ENCODE measurements at places on chromosomes 2 and 18.
A peak's percentile ranks its signal among the peaks of the same experiment; 100 is the strongest.

- no peak for DNase-seq
Observed at GRCh38 chr2:166413255-166413654, 37.5 kb upstream of the SCN9A start.

DNA sequence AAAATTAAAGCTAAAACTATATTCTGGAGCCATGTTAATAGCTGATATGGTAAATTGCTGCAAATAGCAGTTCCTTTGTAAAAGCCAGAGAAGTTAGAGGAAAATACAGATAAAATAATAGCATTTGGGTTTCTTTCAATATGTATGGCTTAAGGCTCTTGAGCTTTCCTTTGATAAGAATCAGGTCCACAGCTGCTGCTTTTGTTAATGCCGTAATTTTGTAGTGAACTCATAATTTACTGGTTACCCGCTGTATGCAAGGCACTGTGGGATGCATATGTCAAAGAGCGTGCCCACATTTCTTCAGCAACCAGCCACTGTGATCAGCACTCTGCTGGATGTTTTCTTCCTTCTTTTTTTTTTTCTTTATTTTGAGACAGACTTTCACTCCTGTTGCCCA is 79.1 kb downstream of the MOGAT1 start:
- DNase-seq: no peak

DNA sequence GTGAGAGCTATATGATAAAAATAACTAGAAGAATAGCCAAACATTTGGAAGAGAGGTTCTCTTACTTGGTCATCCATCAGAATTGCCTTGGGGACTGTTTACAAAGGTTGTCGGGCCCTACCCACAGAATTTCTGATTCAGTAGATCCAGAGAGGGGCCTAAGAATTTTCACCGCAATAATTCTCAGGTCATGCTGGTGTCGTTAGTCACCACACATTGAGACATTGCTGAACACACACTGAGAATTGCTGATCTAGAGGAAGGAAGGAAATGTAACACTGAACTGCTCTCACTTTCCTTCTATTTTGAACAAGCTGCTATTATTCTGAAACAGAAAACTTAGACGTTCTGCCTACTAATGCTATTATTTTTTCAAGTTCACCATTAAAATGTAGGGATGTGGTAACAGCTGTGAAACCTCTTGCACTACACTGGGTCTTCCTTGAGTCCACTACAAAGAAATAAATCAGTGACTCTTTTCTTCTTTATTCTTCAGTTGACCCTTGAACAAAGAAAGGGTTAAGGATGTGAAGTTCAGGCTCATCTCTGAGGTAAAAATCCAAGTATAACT is 491.3 kb downstream of the DPP10 start:
- no peak for DNase-seq

DNA sequence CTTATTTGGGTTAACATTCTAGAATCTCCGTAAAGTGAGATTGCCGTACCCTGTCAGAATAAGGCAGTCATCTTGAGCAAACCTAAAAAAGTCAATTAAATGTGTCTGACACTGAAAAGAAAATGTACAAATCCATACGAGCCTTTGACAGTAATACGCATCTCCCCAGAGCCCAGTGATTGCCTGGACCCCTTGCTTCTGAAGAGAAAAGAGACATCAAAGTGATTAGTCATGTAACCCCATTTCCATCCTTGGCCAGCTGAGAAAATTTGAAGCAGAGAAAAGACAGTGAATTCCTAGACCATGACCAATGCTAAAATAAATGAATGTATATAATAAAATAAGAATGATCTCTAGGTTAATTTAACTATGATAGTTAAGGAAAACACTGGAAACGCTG is 1499.4 kb downstream of the SUCLG1 start:
- no peak for DNase-seq

DNA sequence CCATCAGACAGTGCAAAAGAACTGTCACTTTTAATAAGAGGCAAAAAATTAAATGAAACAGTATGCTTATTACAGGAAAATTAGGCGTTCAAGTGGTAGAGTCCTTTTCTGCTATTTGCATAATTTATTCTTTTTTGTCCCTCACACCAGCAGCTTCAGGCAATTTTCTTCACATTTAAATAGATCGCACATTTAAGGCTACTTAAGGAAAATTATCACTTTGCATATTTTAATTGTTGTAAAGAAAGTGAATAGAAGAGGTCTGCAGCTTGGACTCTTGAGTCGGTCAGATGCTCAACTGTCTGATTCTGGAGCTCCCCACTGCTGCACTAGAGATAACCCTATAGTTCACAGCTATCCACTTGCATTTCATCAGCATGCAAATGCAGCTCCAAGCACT is 141.3 kb downstream of the FIGN start:
- DNase-seq: no peak

DNA sequence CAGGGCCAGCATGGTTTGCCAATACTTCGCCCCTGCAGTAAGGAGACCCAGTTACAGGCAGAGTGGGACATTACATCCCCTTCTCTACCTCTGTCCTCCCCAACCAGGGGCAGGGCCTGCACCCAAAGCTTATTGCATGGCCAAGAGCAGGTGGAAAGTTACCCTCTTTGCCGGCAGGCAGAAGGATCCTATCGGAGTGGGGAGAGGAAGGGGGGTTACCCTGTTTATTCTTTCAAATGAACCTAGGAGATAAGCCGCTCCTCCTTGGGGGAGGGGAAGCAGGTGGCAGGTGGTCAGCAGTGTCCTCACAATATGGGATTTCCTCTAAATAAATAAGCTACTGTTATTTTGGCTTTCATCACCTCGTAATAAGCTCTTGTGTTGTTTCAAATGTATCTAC is 53.9 kb downstream of the SPATS2L start:
- DNase-seq: no peak

GRCh38 chr18:61893309-61893970 is 633 bp upstream of the RNF152 start:
- peak; percentile 6 for DNase-seq

- no peak for DNase-seq
Observed at GRCh38 chr18:2351126-2351850, 220.0 kb downstream of the METTL4 start.

- no peak for DNase-seq
Observed at GRCh38 chr18:75723521-75724340, 296.2 kb upstream of the SMIM21 start.

- no peak for DNase-seq
Observed at GRCh38 chr2:74551530-74551929, 2.2 kb downstream of the LOXL3 start.

GRCh38 chr2:171959998-171960397 is 37.7 kb downstream of the HAT1 start:
- DNase-seq: no peak

DNA sequence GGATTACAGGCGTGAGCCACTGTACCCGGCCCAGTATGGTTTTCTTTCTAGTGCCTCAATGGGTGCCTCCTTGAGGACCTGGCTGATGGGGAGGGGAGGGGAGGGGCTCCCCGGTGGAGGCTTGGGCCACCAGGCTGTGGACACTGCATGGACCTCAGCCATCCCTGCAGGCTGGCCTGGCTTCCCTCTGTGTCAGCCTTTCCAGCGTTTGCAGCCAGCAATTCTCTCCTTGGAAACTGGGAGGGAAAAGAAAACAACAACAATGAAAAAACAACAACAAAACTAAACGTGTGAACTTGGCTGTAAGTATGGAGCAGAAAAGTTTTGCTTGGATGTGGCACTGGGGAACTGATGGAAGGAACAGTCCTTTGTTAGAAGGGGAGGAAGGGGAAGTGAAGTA is 159.3 kb downstream of the GLI2 start:
- DNase-seq: no peak

- no peak for DNase-seq
Observed at GRCh38 chr2:201886504-201886903, 80.2 kb downstream of the CDK15 start.

GRCh38 chr2:134482766-134483340 is 229.0 kb downstream of the MGAT5 start:
- DNase-seq: no peak

DNA sequence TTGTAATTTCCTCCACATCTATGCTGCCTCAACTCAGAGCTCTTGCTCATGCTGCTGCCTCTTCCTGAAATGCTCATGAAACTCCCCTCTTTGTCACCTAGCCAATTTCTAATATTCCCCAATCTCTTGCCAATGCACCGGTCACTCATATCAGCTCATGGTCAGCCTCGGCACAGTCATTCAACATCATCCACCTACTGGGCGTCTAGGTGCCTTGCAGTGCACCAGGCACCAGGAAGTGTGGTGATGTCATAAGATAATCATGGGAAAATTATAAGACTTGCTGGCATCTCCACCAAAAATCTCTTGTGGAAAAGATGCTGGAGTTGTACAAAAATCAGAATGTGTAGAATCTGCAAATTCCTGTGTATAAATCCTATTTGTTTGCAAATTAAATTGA is 52.6 kb upstream of the RAB27B start:
- DNase-seq: no peak

DNA sequence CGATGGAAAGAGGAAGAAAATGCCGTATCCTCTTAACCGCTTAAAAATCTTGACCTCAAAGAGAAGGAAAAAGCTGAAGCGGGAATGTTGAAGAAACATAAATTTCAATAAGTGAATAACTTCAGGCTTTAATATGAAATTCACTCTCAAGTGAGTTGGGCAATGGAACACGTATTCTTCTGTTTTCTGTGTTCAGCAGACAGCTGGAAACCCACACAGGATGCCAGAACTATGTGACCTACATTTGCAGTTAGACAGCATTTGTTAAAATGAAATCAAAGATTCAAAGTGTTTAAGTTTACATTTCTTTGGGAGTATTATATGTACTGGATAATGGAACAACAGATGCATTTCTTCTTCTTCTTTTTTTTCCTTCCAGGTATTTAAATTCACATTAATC is 80.5 kb upstream of the SPATS2L start:
- no peak for DNase-seq

DNA sequence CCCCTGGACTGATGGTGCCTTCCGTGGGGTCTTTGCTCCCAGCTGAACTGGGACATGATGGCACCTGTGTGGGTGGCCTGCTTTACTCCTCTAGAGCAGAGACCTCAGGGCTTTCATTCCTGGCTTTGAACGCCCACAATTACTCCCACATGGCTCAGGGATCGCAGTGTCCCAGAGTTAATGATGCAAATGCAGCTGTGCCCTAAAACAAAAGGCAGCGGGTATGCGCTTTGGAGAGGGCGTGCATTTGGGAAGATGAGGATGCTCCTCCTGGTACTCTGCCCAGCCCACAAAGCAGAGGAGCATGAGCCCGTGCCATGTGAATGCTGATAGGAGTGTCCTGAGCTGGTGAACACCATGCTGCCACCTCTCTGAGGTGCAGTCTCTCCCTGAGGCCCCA is 173.4 kb downstream of the FHOD3 start:
- no peak for DNase-seq

- no peak for DNase-seq
Observed at GRCh38 chr2:73130790-73131189, 18.0 kb upstream of the RAB11FIP5 start.
